Karpas-422 (cell line): ENCODE measurements at places on chromosomes 6 and 20. TPM values are rescaled to one million over a fixed set of nuclear protein-coding genes. Genes with fewer than 3 reads are reported as not detected.

GRCh38 chr6:89023591-89024441 is 56.7 kb upstream of the PNRC1 start:
- DNase-seq, result no peak
- H3K36me3 ChIP-seq, result no peaks in the 10 kb centered on the region
- H3K4me1 ChIP-seq, result no peaks in the 10 kb centered on the region
- no peaks in the 10 kb centered on the region for H3K27me3 ChIP-seq
- H3K4me3 ChIP-seq, result no peak overlapping the region

DNA sequence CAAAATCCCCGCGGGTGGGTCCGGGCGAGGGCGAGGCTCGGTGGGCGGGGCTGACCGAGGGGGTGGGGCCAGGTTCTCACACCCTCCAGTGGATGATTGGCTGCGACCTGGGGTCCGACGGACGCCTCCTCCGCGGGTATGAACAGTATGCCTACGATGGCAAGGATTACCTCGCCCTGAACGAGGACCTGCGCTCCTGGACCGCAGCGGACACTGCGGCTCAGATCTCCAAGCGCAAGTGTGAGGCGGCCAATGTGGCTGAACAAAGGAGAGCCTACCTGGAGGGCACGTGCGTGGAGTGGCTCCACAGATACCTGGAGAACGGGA is 809 bp downstream of the HLA-G start:
- no peak overlapping the region for H3K27ac ChIP-seq
- H3K4me1 ChIP-seq, result no peaks in the 10 kb centered on the region
- no peak for DNase-seq
- H3K36me3 ChIP-seq, result no peaks in the 10 kb centered on the region
- H3K27me3 ChIP-seq, result no peaks in the 10 kb centered on the region

GRCh38 chr20:3360752-3361151 is 46.7 kb downstream of the DNAAF9 start:
- no peak overlapping the region for H3K27ac ChIP-seq
- no peaks in the 10 kb centered on the region for H3K27me3 ChIP-seq
- no peaks in the 10 kb centered on the region for H3K36me3 ChIP-seq
- no peaks in the 10 kb centered on the region for H3K4me1 ChIP-seq
- H3K4me3 ChIP-seq, result no peak overlapping the region

DNA sequence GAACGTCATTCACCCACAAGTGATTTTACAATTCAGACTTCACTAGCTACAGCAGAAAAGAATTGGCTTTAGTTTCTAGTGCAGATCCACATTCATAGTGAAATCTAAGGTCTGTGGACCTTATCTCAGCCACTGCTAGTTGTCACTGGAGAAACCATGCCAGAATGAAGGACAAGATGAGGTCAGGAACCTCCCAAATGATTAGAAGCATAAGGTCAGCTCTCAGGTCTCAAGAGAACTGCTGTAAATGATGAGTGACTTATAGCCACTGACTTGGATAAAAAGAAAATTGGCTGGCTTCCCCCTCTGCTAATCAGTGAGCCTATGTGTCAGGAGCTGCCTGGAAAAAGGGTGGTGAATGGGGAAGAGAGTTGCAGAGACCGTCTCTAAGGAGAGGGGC is 265.3 kb upstream of the BMP2 start:
- H3K27me3 ChIP-seq, result no peaks in the 10 kb centered on the region
- H3K27ac ChIP-seq, result no peak overlapping the region
- H3K4me1 ChIP-seq, result no peaks in the 10 kb centered on the region
- no peaks in the 10 kb centered on the region for H3K36me3 ChIP-seq
- DNase-seq, result no peak
- H3K4me3 ChIP-seq, result no peak overlapping the region

ULBP3 gene
- total RNA-seq, result 1.7 and 3.5 TPM in 2 replicates

GRIK2 gene
- 0.07 TPM in 2 replicates for total RNA-seq

SIRPD gene
- not detected in 2 replicates for total RNA-seq

ULBP1 gene
- 1.0 and 5.1 TPM in 2 replicates for total RNA-seq

LAMA2 gene
- total RNA-seq, result 0.04 TPM in 1 of 2 replicates, not detected in the other
